Mesenchymal stem cell (in vitro differentiated cells and primary cell): ENCODE measurements at places on chromosomes 12 and 14.

DNA sequence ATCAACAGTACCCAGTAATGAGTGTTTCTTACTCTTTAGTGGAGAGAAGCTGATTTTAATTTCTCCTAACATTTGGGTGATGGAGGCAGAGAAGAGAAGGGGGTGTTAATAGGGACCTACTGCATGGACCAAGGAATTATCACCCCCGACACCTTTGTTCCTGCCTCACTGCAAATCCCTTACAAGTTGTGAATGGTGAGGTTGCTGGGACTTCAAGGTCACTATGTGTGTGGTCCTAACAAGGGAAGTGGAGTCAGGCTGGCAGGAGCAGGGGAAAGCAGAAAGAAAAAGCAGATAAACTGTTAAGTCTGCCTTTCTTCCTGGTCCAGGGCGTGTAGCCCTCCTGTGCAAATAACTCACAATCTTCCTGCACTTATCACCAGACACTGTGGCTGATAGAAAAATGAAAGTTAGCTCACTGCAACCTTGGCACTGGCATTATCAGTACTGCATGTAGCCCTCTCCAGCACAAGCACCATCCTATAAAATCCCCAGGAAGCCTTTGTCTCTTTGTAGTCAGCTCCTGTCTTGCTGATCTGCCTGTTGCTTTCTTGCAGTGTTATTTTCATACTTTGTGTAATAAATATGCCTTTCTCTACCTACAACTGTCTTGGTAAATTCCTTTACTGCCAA lies 112.3 kb upstream of the DNM1L start:
- peak overlapping the region; percentile 29 for H3K27ac ChIP-seq
- no peak overlapping the region for H3K4me3 ChIP-seq
- DNase-seq: no peak
- H3K36me3 ChIP-seq: peaks cover 2% of the 10 kb centered on the region

GRCh38 chr12:112389228-112389627 lies 7.0 kb upstream of the HECTD4 start:
- no peak for DNase-seq
- no peaks in the 10 kb centered on the region for H3K4me1 ChIP-seq
- H3K36me3 ChIP-seq: no peaks in the 10 kb centered on the region
- H3K4me3 ChIP-seq: no peak overlapping the region

DNA sequence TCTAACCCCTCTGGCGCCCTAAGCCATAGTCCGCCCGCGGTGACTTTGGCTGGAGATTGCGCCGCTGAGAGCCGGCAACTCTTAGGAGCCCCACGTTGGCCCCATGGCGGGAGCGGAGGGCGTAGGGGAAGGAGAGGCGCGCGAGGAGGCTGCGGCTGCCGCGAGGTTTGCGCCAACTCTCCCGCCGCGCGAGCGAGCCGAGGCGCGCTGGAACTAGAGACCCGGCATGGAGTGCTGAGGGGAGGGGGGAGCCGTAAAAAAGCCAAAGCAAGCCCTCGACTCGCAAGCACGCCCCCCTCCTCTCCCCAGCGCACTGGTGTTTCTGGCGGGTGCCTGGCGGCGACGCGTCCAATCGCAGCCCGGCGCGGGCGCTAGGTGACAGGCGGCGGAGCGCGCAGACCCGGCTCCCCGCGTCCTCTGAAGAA lies at the start of gene SYT10:
Gene SYT10 (minus strand): TSS at position 233 of the 425 bp plus-strand sequence. CDS start 297 bp downstream, outside the sequence.
- peaks cover 46% of the 10 kb centered on the region for H3K27me3 ChIP-seq
- no peaks in the 10 kb centered on the region for H3K36me3 ChIP-seq
- peak; percentile 33 for DNase-seq
- H3K4me3 ChIP-seq: peak within 1 kb of the TSS; percentile 42

- no peak overlapping the region for H3K27ac ChIP-seq
- H3K27me3 ChIP-seq: no peaks in the 10 kb centered on the region
- no peaks in the 10 kb centered on the region for H3K4me1 ChIP-seq
- no peaks in the 10 kb centered on the region for H3K36me3 ChIP-seq
- H3K4me3 ChIP-seq: no peak overlapping the region
Measured at GRCh38 chr12:5997260-5997659, 52.2 kb upstream of the ANO2 start.

DNA sequence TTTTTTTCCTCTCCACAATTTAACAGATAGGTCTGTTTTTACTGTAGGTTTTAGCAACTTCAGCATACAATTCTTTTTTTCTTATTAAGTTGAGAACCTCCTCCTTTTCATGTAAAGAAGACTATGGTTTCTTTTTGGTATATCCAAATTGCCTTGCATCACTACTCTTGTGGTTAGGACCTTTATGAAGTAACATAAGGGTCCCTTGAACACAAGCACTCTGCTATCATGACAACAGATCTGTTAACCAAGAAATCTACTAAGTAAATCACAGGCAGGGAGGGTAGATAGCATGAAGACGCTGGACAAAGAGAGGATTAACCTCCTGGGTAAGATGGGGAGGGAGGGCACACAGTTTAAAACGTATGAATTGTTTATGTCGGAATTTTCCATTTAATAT lies 380.6 kb downstream of the CCDC91 start:
- H3K27me3 ChIP-seq: no peaks in the 10 kb centered on the region
- H3K27ac ChIP-seq: no peak overlapping the region
- H3K4me3 ChIP-seq: no peak overlapping the region
- peaks cover 2% of the 10 kb centered on the region for H3K4me1 ChIP-seq
- H3K36me3 ChIP-seq: no peaks in the 10 kb centered on the region
- DNase-seq: peak; percentile 9

GRCh38 chr12:59634254-59634653 lies 38.4 kb downstream of the SLC16A7 start:
- H3K27ac ChIP-seq: no peak overlapping the region
- no peak overlapping the region for H3K4me3 ChIP-seq
- H3K36me3 ChIP-seq: no peaks in the 10 kb centered on the region
- no peaks in the 10 kb centered on the region for H3K4me1 ChIP-seq
- DNase-seq: no peak
